ENCODE measurements at places on chromosomes 11 and 22.

DNA sequence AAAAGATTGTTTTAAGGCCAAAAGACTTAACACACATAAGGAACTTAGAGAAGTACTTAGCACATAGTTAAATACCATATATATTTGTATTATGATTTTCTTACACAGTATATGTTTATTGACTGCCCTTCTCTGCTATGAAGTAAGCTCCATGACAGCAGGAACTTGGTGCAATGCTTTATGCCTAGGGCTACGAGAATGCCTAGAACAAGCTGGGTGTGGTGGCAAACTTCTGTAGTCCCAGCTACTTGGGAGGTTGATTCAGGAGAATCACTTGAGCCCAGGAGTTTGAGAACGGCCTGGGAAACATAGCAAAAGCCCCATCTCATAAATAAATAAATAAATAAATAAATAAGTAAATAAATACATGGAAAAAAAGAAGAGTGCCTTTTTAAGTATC, 1.9 kb downstream of the SLC5A12 start:
- DNase-seq = no peak

DNA sequence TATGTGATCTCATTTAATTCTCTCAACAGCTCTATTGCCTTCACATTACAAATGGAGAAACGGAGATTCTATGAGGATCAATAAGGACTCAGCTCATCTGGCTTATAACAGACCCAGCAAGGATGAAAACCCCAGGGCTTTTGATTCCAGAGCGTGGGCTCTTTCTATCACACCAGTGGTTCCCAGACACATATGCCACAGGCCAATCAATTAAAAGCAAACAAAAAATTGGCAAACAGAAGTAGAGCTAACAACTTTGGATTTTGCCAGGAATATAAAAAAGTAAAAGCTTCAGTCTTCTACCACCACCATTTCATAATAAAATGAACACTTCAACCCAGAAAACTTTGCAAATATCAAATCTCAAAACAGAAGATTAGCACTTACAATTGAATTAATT, 71.1 kb upstream of the FAT3 start:
- DNase-seq = no peak

DNA sequence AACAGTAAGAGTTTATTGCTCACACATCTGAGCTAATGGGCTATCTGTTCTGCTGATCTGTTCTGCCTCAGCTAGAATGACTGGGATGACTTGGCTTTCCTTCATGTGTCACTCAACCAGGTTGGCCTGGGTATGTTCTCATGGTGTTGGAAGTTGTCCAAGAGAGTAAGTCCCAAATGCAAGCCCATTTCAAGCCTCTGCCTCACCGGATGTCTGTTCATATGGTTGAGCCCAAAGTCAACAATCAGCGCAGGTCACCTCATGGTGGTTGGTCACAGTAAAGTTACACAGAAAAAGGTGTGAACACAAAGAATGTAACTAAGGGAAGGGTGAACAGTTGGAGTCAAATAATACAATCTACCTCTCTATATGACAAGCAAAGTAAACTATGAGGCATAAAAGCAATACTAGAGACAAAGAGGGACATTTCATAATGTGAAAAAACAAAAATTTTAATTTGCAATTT, 1.9 kb downstream of the GDPD4 start:
- no peak for DNase-seq

- no peak for DNase-seq
Measured at GRCh38 chr22:31346733-31347250, 646 bp upstream of the PATZ1 start.

DNA sequence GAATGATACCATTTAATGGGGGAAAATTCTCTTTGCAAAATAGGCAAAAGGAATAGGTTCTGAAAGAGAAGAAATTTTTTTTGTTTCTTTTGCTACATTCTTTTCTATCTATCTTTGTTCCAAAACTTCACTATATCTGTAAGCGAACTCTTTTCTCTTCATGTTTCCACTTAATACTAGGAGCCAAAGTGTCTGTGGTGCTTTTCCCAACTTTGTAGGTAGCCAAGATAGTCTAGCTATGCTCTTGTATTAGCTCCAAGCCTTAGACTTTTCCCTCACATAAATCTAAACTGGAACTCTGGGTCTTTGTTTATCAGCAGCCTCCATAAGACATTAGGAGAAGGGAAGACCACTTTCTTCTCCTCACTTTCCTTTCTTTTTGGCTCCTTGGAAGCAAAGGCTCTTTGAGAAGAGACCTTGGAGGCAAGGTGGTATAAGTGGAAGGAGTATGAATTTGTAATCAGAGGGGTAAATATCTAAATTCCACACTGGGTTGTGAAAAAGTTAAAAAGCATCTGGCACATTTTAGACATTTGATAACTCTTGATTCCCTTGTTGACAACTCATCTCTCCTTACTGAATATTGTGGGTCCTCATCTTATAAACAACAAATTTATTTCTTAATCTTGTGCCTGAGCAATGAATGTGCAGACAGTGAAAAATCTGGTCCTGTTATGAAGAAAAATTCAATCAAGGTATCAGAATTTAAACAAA, 130.0 kb downstream of the EHF start:
- no peak for DNase-seq

DNA sequence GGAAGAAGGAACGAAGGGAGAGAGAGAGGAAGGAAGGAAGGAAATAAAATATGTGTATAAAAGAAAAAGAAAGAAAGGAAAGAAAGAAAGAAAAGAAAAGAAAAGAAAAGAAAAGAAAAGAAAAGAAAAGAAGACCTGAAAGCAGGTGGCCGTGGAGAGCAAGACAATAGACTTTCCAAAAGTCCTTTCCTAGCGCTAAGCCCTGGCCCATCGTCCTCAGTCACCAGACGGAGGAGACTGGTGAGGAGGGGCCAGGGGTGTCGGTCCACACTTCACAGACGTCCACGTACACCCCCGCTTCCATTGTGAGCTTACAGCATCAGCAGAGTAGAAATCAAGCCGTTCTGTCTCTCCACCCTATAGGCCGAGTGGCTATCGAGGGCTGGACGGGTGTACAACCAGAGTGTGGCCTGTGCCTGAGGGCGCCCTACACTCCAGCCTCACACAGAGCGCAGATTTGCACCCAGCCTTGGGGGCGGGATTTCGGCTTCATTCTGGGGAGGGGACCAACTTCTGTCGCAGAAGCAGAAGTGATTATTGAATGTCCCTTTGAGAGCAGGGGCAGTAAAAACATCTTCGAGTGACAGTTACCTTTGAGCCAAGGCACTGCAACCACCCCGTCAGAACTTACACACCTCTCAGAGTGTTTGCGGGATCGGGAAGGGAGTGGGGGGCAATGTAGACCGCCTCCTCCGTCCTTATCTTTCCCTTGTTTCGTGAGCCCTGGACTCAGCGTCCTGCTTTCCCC, 2.0 kb upstream of the BSX start:
- DNase-seq = no peak

GRCh38 chr11:113296447-113297205, 17.8 kb upstream of the TTC12 start:
- no peak for DNase-seq

GRCh38 chr11:326842-327580, 6.4 kb upstream of the IFITM3 start:
- DNase-seq = no peak

DNA sequence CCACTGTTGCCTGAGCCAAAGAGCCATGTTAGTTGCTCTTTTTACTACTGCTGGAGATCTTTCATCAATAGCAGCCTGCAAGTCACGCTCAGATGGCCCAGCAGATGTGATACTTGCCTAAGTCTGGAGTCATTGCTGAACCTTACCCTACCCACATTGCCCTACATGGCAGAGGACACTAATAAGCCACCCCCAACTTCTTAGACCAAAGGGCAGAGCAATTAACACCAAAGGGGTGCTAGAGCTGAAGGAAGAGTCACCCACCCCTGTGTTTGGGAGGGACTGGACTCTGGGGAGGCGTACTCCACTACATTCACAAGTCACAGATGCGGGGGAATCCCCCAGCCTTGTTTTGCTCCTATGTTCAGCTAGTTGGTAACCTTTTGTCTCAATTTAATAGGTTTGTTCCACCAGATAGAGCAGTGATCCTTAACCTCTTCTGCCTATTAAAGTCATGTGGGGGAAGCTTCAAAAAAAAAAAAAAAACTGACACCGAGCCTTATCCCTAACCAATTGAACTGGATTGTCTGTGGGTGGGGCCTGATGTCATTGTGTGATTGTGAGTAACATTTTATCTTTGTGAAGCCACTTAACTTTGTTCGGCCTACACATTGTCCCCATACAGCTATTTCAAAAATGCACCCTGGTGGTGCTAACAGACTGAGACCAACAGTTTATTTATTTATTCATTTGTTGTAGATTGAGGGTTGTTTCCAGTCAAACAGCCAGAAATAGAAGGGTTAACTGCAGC, 13.1 kb downstream of the ADM start:
- DNase-seq = no peak

- DNase-seq = no peak
Measured at GRCh38 chr11:65059523-65059922, 1.2 kb upstream of the NAALADL1 start.

GRCh38 chr11:133503236-133503635, 29.1 kb downstream of the OPCML start:
- no peak for DNase-seq
